Bronchial epithelial cell (primary cell): ENCODE measurements at places on chromosomes 4 and X. TPM values are rescaled to one million over a fixed set of nuclear protein-coding genes. Genes with fewer than 3 reads are reported as not detected.

GRCh38 chr4:96295143-96295741 is 455.3 kb downstream of the PDHA2 start:
- DNase-seq, result no peak

DNA sequence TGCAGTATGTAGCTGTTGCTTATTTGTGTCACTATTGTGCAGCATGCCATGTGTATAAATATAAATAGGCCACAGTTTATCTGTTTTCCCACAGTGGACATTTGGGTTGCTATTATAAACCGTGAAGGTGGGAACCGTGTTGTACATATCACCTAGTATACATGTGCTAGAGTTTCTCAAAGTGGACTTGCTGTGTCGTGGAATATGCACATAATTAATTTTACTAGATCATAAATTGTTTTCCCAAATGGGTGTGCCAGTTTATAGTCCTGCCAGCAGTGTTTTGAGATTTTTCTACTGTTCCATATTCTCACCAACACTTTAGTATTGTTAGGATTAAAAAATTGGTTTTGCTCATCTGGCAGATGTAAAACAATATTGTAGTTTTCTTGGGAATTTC is 38.5 kb downstream of the PRIMPOL start:
- no peak for DNase-seq

DNA sequence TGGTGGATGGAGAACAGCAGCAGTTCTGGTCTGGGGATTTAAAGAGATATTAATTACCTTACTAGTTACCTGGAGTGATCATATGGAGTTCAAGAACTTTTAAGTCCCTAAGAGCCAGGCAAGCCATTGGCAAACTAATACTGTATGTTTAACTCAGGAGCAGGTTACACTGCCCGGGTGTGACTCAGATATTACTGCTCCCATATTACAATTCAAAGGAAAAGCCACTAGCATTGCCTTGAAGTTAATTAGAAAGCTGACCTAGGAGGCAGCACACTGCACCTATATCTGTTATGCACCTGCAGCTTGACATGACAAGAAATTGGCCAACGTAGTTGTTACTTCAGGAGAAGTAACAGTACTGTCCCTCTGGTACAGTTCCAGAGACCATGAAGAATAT is 47.2 kb downstream of the GRK4 start:
- peak; percentile 79 for DNase-seq

The TMEM31 gene
- not detected in 2 replicates for total RNA-seq
